ENCODE measurements at places on chromosomes 1 and 21. TPM values are rescaled to one million over a fixed set of nuclear protein-coding genes. Genes with fewer than 3 reads are reported as not detected.

DNA sequence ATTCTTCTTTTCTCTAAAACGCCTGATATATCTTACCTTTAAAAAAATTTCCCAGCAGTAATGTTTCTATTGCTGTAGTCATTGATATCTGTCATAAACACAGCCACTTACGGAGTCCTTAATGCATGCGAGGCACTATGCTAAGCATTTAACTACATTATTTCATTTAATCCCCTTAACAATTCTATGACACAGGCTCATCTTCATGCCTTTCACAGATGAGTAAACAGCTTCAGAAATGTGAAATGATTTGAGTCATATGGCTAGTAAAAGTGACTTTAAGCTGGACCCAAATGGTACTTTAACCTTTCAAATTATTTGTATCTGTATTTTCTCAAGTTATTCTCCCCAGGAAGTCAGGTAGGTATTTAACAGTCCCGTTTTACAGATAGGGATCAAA is 125.1 kb upstream of the FGGY start:
- no peak for DNase-seq

DNA sequence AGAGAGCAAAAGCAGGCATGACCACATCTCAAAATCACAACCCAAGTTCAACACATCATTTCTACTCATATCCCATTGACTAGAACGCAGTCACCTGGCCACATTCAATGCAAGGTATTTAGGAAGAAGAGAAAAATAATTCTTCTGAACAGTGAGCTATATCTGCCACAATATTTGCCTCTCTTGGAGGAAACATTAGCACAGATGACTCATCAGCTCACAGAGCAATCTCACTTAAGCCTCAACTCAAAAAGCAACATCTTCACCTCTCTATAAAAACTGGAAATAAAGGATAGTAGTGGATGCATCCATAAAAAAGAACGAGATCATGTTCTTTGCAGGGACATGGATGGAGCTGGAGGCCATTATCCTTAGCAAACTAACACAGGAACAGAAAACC is 143.9 kb upstream of the FMN2 start:
- DNase-seq = no peak

DNA sequence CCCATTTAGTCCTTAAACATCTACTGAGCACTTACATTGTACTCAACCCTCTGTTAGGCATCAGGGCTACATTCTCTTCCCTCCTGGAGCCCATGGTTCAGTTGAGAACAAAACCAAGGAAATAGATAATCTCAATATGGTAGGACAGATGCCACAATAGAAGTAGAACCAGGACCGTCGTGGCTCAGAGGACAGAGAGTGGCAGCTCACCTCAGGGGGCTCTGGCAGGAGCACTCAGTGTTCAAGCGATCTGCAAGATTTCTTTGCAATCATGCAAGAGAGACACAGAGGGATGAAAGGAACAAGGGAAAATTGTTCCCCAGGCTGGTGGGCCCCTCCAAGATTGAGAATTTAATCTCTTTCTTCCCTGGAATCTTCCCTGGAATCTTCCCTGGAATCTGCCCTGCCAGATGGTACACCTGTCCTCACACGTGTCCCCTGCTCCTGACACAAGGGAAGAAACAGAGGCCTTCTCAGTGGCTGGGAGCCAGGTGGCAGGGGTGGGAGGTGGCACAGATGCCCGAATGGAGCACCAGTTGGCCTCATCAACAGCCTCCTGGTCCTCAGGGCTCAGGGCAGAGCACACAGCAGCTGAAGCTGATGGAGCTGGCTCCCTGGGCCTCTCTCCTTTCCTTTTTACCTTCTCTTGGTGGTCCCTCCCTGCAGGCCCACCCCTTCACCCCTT is 135.4 kb downstream of the PLXNA2 start:
- DNase-seq = no peak

- no peak for DNase-seq
Measured at GRCh38 chr1:79353224-79353623, 346.7 kb upstream of the ADGRL4 start.

DNA sequence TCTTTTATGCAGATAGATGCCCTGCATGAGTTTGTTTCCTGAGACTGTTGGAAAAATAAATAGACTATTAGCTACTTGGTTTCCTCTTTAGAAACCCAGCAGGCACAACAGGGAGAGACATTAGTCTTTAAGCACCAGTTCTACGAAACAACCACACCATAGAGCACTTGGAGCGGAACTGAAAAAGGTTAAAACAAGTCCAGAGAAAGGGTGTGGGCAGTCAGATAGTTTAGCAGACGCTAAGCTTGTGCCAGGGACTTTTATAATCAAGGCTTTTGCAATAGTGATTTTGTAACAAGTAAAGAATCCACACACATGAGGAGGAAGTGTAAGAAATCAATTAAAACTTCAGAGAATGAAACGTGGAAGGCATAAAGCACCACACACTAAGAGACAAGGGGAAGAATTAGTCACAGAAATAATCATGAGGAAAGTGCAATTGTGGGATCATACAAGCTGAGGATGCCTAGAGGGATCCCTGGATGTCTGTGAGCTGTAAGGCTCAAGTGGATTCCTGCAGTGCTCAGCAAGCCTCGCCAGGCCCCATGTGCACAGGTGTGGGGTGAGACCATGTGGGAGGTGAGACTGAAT is 37.8 kb upstream of the TLR5 start:
- DNase-seq = no peak

DNA sequence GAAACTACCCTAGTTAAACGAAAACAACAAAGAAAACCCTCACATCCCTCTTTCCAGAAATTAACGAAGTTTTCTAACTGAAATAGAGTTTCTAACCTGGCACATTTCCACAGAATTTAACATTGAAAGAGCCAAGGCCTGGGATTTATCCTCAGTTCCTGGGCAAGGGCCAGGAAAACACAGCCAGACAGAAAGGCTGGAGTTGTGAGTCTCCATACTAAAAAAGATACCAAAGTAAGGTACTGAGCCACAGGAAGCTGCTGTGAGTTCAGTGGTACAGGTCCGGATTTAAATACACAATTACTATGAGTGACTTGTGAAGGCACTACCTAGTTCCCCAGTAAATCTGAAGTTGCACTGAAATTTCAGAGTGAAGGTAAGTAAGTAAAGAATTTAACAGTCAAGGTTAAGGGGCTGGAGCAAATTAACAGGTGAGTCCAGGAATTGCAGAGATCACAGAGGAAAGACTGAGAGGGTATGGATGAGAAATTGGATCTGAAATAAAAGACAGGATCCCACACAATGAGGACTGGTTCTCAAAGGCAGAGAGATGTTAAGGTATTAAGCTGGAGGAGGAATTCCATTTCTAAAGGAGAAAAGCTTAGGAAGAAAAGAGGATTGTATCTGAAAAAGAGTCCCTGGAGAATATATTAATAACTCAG is 905 bp downstream of the LIX1L start:
- DNase-seq = no peak

The PRKCZ gene
- 8.0 TPM for total RNA-seq

The NUP210L gene
- total RNA-seq = 0.08 TPM

The GPATCH2 gene
- 8.2 TPM for total RNA-seq

The NPHP4 gene
- total RNA-seq = 18.1 TPM

The FCRLA gene
- not detected for total RNA-seq

The EVA1C gene
- total RNA-seq = 5.0 TPM

The GPX7 gene
- total RNA-seq = 23.5 TPM

Data from activated CD4-positive, alpha-beta memory T cell treated with anti-CD3 and anti-CD28 coated beads, Interleukin-2, amount 10 ng/mL, durations not matched to agents 7 days and 5 days (primary cell).